ENCODE measurements at places on chromosomes 6 and 20.

GRCh38 chr6:9138936-9139335 lies 703.6 kb upstream of the SLC35B3 start:
- DNase-seq, result no peak

GRCh38 chr6:31718265-31718664 lies 3.1 kb downstream of the LY6G6D start:
- no peak for DNase-seq

- DNase-seq, result no peak
These were observed 178.3 kb downstream of the TMEM242 start for GRCh38 chr6:157144859-157145568.

DNA sequence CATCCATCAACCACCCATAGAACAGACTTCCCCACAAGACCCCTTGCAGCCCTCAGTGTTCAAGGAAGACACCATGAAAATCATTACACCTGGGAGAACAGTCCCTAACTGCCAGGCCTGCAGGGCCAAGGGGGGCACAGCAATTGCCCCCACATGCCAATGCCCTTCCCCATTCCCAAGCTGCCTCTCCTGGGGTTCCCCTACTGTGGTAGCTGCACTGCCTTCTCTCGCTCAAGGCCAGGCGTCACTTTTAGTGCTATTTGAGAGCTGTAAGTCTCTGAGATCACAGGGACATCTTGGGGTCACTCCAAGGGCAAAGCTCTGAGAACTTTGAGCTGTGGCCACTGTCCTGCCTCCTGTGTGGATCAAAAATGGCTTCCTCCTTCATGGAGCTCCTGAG lies 6.0 kb upstream of the ACSS1 start:
- peak; percentile 7 for DNase-seq

- no peak for DNase-seq
These were observed 763 bp downstream of the ZKSCAN8 start for GRCh38 chr6:28142446-28142845.

- DNase-seq, result no peak
These were observed 21.8 kb downstream of the TCFL5 start for GRCh38 chr20:62839816-62840215.

DNA sequence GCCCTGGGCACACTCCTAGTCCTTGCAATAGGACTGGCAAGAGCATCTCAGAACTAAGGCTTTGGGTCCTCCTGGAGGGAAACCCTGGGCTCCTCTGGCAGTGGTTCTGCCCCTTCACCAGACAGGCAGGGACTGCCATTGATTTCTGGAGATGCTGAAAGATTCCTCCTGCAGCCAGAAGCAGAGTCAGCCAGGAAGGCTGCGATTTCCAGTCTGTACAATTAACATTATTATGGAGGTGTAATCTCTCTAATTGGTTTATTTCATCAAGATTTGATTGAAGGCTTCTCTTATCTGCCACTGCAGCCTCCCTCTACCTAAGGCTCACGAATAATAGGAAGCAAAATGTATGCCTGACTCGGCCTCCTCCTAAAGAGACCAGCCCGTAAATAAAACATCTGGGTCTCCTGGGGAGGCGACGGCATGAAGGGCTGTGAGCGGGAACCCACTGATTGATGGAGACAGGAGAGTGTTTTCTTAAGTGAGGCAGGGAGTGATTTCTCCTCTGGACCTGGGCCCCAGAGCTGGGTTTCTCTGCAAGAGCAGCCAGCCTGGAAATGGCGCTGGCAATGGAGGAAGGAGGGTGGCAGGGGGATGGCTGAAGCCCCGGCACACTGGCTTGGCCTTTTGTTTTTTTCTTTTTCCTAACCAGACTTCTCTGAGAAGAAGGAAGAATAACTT lies 689.6 kb downstream of the DHX35 start:
- DNase-seq, result no peak

GRCh38 chr20:34475979-34476736 lies 40.1 kb upstream of the DYNLRB1 start:
- DNase-seq, result peak; percentile 54

GRCh38 chr6:169092375-169092774 lies 161.3 kb downstream of the THBS2 start:
- no peak for DNase-seq

DNA sequence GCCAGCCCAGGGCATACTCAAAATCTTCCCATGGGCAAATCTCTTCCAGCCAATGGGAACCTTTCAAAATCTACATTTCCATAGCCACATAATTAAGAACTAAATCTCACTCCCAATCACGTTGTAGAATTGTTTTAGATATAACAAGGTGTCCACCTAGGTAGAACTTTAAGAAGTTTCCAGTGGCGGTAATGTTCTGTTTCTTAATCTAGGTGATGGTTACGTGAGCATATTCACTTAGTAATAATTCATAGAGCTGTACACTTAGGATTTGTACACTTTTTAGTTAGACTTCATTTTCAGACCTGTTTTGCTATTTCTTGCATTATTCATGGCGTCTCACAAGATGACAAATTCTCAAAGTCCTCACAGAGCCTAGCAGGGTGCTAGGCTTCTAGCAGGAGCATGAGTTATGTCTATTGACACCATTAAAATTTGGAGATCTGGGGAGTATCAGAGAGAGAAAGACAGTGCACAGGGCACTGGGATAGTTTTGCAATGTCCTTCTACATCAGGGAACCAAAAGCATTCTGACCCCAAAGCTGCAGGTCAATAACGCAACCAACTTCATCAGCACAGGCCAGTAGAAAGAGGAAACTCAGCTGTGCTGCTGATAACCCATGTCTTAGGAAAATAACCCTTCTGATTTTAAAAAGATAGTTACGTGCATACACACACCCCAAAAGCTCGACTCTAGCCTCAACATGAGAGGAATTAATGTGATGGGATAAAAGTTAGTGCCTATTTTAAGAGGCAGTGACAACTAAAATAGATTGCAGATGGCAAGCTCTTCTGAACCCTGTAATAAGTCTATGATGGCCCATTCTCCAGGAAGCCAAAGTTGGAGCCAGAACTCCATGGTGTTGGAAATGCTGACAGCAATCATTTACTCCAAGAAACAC lies 518.1 kb upstream of the JARID2 start:
- DNase-seq, result no peak

DNA sequence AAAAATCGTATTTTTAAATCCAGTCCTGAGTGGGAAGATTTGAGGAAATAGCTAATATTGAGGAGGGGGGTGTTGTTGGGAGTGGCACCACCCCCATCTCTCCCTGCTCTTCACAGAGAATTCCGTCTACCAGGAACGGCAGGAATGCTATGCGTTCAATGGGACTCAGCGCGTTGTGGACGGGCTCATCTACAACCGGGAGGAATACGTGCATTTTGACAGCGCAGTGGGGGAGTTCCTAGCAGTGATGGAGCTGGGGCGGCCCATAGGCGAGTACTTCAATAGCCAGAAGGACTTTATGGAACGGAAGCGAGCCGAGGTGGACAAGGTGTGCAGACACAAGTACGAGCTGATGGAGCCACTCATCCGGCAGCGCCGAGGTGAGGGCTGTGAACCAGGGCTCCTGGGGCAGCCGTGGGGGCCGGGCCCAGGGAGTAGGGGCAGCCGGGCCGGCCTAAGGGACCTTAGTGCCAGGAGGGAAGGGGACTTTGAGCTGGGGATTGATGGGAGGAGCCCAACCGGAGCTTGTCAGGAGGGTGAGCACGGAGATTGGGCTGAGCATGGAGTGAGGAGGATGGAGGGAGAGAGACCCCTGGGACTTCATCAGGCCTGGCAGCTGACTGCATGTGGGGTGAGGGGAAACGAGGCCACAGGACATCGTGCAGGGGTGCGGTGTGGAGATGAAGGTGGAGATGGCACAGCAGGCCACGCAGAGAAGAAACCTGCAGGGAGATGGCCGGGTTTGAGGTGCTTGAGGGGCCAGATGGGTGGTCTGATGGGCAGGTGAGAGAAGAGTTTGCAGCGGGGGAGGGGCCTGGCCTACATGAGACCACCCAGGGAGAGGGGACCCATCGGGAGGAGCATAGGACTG lies 41.3 kb downstream of the HLA-DPB1 start:
- DNase-seq, result no peak

- peak; percentile 85 for DNase-seq
These were observed 44.6 kb downstream of the ARHGAP40 start for GRCh38 chr20:38645980-38646858.

GRCh38 chr6:13611715-13612114 lies 3.4 kb upstream of the NOL7 start:
- no peak for DNase-seq

DNA sequence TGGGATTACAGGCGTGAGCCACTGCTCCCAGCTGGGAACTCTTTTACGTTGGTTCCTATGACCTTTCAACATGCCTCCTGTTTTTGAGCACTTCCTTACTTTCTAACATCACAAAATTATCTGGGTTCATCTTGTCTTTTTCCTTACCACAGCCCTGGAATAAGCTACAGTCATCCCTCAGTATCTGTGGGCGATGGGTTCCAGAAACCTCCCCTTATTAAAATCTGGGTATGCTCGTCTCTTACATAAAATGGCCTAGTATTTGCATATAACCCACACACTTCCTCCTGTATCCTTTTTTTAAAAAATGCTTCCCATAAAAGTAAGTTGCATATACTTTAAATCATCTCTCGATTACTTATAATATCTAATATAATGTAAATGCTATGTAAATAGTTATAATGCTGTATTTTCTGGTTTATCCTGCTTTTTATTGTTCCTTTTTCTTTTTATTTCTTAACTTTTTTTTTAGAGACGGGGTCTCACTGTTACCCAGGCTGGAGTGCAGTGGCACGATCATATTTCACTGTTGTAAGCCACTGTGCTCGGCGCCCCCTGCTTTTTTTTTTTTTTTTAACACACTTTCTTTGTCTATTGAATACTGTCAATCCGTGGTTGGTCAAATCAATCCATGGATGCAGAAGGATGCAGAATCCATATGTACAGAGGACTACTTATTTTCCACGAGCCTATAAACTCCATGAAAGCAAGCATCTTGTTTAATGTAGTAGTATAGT lies 9.2 kb downstream of the RPF2 start:
- no peak for DNase-seq

GRCh38 chr20:36092398-36093024 lies 62.0 kb upstream of the EPB41L1 start:
- peak; percentile 49 for DNase-seq

DNA sequence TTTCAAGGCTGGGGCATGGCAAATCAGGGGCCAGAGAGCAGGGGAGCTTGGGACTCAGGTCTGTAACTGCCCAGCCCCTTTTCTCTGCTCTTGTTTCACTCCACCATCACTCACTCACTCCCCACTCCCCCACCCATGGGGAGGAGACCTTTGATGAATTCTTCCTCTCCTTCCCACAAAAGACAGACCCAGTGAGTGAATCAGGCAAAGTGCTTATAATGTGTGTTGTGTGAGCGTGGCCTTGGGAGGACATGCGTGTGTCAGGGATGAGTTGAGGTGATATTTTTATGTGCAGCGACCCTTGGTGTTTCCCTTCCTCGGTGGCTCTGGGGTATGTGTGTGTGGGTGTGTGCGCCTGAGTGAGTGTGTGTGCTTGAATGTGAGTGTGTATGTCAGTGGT lies 1.0 kb upstream of the CUL9 start:
- DNase-seq, result no peak

- no peak for DNase-seq
These were observed 132.6 kb downstream of the PHACTR1 start for GRCh38 chr6:12848964-12849808.

DNA sequence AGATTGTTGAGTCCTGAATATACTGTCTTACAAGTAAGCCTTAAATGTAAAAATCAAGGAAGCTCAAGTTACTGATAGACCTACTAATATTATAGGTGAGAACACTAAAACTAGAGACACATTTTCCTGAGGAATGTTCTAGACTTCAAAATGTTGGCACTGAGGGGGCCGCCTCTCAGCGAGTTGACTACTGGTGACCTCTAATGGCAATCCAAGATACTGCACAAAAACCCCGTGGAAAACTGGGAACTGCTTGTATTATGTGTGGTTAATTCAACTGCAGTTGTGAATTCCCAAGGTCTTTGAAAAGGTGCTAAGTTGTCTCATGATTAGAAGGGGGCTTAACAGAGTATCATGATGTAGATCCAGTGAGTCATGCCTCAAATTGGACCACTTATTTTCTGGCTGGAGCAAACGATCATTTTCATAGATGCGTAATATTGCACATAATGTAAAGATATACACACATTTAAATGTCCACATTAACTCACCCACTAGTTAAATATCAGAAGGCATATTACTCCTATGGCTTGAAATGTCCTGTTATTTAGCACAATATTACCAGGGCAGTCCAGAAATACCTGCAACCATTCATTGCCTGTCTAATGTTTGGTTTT lies 336.2 kb downstream of the FOXA2 start:
- DNase-seq, result peak; percentile 35

DNA sequence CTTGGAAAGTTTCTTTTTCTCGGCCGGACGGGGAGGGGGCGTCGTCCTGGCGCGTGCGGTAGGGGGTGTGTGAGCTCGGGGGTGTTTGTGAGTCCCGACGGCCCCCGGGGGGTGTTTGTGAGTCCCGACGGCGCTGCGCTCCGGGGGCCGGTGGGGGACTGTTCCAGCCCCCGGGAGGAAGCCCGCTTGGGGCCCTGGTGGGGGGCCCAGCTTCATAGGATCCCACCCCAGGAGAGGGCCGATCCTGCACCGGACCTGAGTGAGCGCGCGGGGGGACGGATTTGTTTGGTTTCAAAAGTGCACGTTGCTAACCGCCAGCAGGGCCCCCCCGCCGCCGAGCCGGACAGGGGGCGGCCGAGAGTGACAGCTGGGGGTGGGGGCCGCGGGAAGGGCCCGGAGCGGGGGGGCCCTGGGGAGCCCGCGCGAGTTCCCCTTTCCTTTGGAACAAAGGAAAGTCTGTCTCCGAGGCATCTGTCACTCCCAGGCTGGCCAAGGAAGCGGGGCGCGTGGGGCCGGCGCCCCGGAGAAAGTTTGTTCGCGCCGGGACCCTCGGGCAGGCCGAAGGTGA lies 485 bp downstream of the TGIF2 start:
- peak; percentile 66 for DNase-seq

- DNase-seq, result no peak
These were observed 220.4 kb downstream of the KHDC1L start for GRCh38 chr6:73004861-73005260.

GRCh38 chr6:46704562-46704961 lies 16.9 kb downstream of the TDRD6 start:
- no peak for DNase-seq

DNA sequence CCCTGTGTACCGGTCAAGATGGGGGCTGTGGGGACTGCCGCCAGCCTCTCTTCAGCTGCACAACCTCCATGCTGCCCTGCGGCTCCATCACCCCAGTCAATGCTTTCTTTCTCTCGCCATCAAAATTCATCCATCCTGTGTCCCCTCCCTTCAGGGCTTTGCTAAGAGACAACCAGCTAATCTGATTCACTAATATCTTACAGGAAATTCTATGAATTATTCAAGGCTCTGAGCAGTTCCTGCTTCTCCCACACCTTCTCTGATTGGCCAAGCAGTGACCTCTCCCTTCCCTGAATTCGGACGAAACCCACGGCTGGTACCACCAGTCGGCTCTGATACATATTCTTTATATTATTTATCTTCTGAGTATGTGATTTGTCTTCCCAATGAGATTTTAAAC lies 13.8 kb downstream of the ITPR3 start:
- DNase-seq, result no peak

DNA sequence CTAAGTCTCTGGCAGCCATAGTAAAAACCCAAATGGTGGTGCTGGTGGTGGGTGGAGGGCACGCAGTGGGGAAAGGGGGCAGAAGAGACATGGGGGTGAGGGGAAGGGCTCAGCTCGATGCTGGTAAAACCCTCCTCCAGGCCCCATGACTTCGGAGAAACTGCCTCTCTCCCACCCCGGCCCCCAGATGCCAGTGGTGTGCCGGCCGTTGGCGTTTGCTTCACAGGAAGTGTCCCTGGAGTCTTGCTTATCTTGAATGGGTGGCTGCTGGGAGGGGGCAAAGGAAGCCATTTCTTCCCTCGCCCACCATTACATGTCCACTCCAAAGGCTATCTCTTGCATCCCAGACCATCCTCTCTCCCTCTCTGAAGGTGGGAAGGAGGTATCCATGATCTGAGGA lies 25.4 kb downstream of the VEGFA start:
- DNase-seq, result no peak

GRCh38 chr20:22887796-22888195 lies 147.3 kb upstream of the SSTR4 start:
- no peak for DNase-seq

Measured in femur (tissue), 1 donor.